ENCODE measurements at places on chromosomes 7 and 10.

DNA sequence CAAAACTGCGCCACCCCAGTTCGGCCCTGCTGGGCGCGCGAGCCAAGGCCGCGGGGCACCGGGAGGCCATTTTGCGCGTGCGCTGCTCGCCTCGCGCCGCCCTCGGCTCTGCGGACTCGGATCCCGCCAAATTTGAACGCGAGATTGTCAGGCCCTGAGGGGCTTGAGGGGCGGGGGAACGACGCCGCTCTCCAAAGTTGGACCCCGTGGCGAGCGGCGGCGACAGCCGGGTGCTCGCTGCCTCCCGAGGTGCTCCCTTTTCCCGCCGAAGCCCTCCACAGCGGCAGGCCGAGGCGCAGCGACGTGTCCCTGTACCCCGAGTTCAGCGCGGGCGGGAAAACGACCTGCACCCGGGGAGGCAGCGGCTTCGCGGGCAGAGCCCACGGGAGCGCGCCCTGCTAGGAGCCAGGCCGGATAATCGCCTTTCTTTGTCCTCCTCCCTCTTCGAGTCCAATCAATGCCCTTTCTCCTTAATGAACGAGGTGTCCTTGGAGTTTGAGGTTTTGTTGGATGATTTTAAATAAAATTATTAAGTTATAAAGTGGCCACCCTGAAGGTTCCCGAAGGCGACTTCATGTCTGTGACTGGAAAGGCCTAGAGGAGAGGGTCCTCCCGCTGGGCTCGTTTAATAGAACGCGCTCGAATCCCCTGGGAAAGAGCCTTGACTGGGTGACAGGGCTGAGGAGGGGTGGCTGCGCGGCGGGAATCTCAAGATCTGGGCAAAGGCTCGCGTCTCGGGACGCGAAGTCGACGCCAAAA is 10.7 kb upstream of the SPAG6 start:
- no peak for DNase-seq

GRCh38 chr10:76453997-76454396 is 1022.6 kb downstream of the LRMDA start:
- no peak for DNase-seq

GRCh38 chr7:108650467-108650866 is 80.8 kb downstream of the DNAJB9 start:
- no peak for DNase-seq

DNA sequence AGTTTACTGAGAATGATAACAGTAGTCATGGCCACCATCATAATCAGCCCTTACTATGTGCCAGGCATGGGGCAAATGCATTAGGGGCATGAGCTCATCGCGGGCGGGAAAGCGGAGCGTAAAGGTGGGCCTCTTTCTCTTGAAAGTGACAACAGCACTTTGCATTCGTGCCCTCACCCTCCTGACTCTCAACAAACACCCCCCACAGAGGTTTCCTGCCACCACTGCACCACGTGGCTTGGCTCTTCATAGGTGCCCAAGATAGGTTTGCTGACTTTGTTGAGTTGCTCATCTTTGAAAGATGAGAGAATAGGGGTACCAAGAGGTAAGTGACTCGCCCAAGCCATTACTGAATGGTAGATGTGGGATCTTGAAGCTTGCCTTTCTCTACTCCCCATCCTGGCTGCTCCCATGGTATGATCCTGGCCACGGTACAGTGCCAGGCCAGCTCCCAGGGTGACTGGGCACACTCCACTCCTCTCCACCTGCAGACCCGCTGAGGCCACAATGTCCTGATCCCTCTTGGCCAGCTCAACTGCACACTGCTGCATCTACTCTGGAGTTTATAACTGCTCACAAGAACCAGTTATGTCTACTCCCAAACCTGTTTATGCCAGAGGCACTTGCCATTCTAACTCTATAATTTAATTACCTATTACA is 26.0 kb downstream of the SLIT1 start:
- DNase-seq = no peak

DNA sequence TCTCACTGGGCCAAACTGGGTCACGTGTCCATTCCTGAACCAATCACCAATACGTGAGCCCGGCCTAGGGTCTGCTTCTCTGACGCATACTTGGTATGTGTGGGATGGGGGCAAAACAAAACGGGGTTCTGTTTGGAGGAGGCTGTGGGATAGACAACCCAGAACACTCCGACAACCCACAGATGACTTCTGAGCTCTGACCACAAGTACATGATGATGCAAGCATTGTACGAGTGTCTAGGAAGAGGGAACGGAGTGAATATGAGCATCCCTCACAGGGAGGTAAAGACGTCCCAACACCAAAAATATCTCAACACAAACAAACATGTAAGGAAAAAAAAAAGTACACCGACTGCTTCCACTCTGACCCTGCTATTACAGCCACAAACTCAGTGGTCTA is 5.6 kb downstream of the DAGLB start:
- DNase-seq = no peak

DNA sequence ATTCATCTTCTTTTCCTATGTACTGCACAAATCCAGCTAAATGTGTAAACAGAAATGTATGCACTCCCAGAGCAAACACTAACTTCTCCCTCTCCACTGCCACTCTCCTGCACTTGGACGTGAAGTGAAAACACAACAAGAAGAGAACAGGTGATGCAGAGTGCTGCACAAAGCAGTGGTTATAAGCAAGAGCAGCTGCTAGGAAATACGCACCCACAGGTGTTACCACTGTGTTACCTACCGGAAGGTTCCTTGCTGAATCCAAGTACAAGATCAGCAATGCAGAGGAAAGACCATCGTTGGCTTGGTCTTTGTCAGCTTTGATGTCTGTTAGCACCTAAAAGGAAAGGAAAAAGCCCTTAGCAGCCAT is 54.6 kb upstream of the NCAPG2 start:
- no peak for DNase-seq

GRCh38 chr7:3029138-3029537 is 14.5 kb downstream of the CARD11 start:
- no peak for DNase-seq

- DNase-seq = no peak
Observed at GRCh38 chr7:31146538-31146937, 94.4 kb downstream of the ADCYAP1R1 start.

GRCh38 chr10:128914681-128915080 is 552.4 kb upstream of the MGMT start:
- no peak for DNase-seq

GRCh38 chr7:5689118-5689517 is 92.3 kb downstream of the RNF216 start:
- no peak for DNase-seq

DNA sequence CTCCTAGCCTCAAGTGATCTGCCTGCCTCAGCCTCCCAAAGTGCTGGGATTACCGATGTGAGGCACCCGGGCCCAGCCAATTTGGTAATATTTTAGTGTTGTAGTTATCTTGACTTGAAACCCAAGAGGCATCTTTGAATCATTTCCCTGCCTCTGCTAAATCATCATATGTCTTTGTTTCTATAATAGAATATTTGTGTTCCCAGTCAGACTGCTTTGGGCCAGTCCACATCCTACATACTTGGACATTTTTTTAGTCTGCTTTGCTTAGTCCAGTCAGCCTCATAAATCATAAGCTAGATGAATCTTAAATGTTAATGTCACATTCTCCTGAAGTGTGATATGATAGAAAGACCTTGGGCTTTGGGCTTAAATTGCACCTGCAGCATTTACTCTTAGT is 5.9 kb downstream of the STAM start:
- no peak for DNase-seq

DNA sequence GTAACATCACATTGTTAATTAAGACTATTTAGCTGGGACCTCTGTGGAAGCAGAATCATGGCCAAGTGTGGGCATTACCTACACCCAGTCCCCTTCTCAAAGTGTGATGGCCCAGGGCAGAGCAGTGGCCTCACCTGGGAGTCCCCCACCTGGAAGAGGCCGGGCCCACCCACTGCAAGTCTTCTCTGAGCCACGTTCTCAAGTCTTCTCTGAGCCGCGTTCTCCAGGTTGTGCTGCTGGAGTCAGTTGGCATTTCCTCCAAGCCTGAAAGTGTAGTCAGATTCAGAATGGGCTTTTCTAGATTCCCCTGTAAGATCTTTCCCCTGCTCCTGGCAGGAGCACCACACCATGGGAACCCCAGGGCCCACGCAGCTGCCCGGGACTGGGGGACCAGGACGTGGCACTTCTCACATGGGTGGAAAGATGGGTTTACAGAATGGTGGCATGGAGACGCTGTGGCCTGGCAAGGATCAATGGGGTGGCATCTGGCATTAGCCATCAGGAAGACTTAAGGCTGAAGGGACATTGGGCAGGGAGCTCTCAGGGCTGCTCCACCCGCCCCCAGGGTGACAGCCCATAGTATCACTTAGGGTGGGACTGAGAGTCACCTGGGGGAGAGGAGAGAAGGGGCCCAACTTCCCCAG is 68.0 kb downstream of the MKI67 start:
- DNase-seq = no peak

DNA sequence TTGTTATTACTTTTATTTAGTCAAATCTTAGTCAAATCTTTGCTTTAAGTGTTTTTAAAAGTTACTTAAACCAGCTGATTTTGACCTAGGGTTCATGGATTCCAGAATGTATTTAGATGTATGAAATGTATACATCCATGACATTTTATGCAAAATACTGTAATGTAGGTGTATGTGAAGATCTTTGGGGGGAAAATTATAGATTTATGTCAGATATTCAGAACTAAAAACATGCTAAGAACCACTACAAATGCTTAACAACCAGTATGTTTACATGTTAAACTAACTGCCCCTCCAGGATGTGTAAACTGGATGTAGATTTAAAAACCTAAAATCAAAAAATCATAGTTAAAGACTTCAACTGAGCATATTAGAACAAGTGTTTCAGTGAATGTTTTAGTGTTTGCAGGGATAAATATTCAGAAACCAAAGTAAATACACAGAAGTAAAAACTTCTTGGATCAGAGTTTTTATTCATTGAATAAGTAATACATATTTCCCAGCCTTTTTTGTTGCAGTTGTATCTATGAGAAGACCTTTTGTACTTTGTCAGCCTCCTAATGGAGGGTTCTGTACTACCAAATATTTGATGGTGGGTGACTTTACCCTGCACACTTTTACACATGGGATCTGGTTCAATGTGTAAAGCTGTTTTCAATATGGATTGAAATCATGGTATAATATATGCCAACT is 3.9 kb downstream of the CPED1 start:
- DNase-seq = no peak

DNA sequence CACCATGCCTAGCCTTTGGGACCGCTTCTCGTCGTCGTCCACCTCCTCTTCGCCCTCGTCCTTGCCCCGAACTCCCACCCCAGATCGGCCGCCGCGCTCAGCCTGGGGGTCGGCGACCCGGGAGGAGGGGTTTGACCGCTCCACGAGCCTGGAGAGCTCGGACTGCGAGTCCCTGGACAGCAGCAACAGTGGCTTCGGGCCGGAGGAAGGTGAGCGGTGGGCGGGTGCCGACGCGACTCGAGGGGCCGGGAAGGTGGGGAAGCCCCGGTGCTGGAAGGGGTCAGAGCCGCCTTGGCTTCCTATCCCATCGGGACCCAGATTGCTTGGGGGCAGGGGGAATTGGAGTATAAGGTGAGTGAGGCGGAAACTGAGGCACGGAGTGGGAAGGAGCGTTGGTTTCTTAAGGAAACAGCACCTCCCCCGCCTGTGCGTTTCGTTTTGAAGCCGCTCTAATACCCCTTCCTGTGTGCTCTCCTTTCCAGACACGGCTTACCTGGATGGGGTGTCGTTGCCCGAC is 547 bp downstream of the DDIT4 start:
- DNase-seq = peak; percentile 26

DNA sequence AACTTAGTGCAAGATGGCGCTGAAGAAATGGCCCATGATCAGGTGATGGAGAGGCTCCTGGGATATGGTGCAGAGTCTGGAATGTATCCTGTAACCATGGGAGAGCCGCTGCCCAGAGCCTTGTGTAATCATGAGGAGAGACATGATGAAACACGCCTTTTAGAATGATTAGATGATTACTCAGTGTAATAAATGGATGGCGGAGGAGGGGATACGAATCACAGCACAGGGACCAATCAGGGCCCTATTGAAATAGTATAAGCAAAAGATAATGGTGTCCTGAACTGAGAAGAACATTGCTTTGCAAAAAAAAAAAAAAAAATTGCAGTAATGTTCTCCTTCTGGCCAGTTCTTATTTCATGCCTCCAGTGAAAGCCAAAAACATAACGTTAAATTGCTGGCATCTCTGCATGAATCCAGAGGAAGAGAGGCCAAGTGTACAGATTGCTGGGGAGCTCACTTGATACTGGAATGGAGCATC is 668.5 kb upstream of the AUTS2 start:
- no peak for DNase-seq

GRCh38 chr10:47060356-47060755 is 149.1 kb downstream of the PTPN20 start:
- no peak for DNase-seq

- no peak for DNase-seq
Observed at GRCh38 chr7:100555701-100556100, 16.7 kb downstream of the AGFG2 start.

- DNase-seq = no peak
Observed at GRCh38 chr10:129498680-129499079, 31.6 kb downstream of the MGMT start.

GRCh38 chr10:126227762-126228134 is 160.5 kb downstream of the ADAM12 start:
- peak; percentile 81 for DNase-seq

DNA sequence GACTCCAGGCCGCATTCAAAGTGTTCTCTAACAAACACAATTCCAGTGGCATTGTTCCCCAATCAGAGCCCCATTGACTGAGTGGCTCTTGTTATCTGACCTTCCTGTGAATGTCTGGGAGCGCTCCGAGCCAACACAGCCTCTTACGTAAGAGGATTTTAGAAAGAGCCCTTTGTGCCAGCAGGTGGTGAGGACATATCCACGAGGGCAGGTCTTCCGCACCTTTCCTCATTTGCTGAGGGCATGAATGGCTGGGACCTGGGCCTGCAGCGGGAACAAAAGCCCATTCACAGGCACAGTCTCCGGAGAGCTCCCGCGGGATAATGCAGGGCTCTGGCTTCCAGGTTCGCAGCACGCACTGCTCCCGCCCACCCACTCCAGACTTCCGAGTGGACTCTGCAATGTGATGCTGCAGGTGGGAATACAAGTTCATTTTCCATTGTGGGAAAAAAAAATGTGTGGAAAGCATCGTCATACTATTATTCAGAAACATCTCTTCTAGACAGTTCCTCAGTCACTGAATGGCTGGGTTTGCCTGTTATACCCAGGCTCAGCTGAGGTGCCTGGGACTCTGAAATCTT is 295.0 kb upstream of the IGFBP3 start:
- no peak for DNase-seq

DNA sequence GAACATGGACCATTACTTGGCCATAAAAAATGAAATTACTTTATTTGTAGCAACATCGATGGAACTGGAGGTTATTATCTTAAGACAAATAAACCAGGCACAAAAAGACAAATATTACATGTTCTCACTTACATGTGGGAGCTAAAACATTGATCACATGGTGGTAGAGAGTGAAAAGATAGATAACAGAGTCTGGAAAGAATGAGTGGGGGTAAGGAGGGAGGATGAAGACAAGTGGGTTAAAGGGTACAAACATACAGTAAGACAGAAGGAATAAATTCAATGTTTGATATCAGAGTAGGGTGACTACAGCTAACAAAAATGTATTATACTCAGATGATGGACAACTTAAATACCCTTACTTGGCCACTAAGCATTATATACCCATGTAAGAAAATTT is 100.0 kb upstream of the WNT16 start:
- DNase-seq = no peak

- DNase-seq = no peak
Observed at GRCh38 chr7:148447221-148447849, 143.2 kb upstream of the C7orf33 start.

- no peak for DNase-seq
Observed at GRCh38 chr7:133461421-133461820, 208.5 kb downstream of the EXOC4 start.
